ENCODE measurements at places on chromosomes 3 and 15.

GRCh38 chr3:10798600-10799367, 17.2 kb upstream of the SLC6A11 start:
- DNase-seq: no peak

DNA sequence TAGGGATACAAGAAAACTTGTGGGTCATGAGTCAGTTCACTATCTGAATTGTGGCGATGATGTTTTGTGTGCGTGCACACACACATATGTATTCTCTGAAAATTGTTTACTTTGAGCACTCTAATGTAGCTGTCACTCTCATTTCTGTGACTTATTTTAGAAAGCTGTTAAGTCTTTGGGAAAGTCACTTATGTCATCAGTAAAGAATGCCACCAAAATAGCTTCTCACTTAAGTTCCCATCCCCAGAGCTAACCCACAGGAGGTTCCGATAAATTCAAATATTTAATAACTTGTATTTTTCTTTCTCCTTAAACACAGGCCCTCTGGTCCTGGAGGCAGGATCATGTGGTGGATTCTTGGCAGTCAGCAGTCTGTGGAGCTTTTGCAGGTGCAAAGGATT, 138.3 kb downstream of the LRIG1 start:
- peak; percentile 82 for DNase-seq

DNA sequence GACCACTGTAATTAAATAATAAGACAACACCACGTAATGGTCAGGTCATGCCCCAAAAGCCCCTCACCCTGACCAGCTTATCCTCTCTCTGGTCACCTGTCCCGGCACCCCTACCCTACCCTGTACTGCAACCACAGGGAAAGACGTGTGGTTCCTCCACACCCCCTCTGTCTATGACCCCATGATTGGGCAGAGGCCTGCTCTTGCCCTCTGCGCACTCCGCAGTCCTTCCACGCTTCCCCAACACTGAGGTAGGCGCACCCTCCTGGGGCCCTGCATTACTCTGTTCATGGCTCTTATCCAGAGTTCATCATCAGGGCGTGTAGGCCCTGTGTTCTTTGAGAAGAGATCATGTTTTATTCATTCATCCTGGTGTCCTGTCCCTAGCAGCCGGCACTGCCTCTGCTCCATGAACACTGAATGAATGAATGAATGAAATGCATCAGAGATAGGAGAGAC, 33.8 kb downstream of the MGLL start:
- no peak for DNase-seq

GRCh38 chr15:85583923-85584390, 203.6 kb downstream of the AKAP13 start:
- DNase-seq: peak; percentile 63

- DNase-seq: no peak
Observed at GRCh38 chr3:23633261-23633960, 172.3 kb upstream of the UBE2E1 start.

DNA sequence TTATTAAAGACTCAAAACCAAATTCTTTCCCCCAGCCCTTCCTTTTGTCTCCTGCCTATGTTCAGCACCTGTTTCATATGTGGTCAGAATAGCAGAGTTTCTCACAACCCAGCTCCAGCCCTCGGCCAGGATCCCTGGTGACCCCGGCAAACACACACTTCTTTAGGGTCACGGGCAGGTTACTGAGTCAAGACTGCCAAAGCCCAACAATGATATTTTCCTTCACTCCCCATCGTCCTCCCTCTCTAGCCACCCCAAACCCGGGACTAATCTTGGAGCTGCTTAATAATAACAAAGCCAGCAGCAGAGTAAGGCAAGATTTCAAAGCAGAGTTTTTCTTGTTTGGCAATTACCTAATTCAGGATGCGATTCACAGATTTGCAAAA, 25.5 kb downstream of the RARB start:
- no peak for DNase-seq

DNA sequence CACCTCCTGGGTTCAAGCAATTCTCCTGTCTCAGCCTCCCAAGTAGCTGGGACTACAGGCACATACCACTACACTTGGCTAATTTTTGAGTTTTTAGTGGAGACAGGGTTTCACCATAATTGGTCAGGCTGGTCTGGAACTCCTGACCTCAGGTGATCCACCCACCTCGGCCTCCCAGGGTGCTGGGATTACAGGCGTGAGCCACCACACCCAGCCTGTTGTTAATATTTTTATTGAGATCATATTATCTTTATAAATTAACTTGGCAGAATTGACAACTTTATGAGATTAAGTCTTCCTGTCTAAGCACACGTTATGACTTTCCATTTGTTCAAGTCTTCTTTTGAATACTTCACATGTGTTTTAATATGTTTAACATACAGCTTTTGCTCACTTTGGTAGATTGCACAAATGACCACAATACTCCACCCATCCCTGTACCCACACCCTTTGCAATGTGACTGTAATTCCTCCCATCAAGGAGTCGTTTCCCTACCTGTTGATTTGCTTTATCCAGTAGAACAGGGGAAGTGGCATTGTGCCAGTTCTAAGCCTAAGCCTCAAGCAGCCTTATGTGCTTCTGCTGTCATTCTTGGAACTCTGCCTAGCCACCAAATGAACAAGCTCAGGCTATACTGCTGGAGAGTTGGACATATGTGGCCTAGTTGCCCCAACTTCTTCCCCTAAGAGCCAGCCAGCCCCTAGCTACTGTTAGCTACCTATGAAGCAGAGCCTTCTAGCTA, 8.2 kb downstream of the XYLB start:
- DNase-seq: peak; percentile 62

DNA sequence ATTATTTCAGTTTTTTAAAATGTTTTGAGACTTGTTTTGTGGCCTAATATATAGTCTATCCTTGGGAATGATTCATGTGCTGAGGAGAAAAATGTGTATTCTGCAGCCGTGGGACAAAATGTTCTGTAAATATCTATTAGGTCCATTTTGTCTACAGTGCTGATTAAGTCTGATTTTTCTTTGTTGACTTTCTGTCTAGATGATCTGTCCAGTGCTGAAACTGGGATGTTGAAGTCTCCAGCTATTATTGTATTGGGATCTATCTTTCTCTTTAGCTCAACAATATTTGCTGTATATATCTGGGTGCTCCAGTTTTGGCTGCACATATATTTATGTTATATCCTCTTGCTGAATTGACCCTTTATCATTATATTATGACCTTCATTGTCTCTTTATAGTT, 85.2 kb downstream of the UBE2E2 start:
- DNase-seq: no peak

GRCh38 chr15:90221246-90221900, 12.4 kb downstream of the CIB1 start:
- peak; percentile 90 for DNase-seq

GRCh38 chr3:72432246-72432645, 416.0 kb downstream of the SHQ1 start:
- no peak for DNase-seq

GRCh38 chr3:148439254-148439822, 258.4 kb upstream of the AGTR1 start:
- DNase-seq: no peak

GRCh38 chr3:12758025-12758781, 856 bp downstream of the TMEM40 start:
- DNase-seq: peak; percentile 64

Data from AG10803 (cell line).